ENCODE measurements at places on chromosomes 4 and X.

- DNase-seq = no peak
Observed at GRCh38 chr4:181219783-181220416, 1023.3 kb upstream of the TENM3 start.

- DNase-seq = no peak
Observed at GRCh38 chrX:67582436-67582835, 38.6 kb downstream of the AR start.

- DNase-seq = no peak
Observed at GRCh38 chr4:7189475-7190277, 2.7 kb upstream of the SORCS2 start.

GRCh38 chr4:55965585-55965984 lies 16.8 kb downstream of the CEP135 start:
- no peak for DNase-seq

DNA sequence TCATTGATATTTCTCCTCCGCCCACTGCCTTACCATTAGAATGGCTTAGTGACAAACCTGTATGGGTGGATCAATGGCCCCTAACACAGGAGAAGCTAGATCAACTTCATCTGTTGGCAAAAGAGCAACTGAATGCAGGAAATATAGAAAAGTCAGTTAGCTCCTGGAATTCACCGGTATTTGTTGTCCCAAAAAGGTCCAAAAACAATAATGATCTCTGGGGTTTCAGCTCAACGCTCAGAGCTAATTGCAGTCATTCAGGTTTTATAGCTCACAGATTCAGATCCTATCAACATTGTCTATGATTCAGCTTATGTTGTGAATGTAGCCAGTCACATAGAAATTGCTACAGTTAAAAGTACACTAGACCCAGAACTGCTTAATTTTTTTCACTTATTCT lies 124.0 kb upstream of the ZCCHC13 start:
- DNase-seq = no peak

Measured in CD4-positive, alpha-beta memory T cell (primary cell).